Activated gamma-delta T cell (primary cell): ENCODE measurements at places on chromosomes 2 and 18.

DNA sequence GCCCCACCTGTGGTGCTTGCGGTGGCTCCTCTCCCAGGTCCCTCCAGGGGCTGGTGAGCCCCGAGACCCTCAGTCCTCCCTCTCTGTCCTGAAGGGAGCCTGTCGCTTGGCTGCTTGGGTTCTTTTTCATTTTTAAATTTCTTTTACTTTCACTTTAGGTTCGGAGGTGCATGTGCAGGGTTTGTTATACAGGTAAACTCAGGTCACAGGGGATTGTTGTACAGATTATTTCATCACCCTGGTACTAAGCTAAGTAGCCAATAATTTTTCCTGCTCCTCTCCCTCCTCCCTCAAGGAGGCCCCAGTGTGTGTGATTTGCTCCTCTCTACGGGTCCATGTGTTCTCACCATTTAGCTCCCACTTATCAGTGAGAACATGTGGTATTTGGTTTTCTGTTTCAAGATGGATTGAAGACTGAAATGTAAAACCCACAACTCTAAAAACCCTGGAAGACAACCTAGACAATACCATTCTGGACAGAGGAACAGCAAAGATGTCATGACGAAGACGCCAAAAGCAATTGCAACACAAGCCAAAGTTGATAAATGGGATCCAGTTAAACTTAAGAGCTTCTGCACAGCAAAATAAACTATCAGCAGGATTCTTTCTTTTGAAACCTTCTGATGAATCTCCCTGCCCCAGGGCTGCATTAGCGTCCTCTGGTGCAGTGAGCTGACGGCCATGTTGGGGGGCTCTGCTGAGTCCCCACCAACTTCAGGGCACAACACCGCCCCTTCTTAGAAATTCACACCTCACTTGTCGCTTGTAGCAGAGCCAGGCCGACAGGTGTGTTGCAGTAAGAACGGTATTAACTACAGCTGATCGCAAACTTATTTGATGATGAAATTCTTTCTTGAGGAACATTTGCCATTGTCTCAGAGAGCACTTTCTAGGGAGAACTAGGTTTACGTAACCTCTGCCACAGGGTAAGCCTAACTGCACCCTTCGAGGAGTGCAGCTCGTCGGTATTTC, 135.3 kb downstream of the ZNF236 start:
- no peak for DNase-seq

- no peak for DNase-seq
Measured at GRCh38 chr2:8252997-8253694, 428.7 kb upstream of the ID2 start.

DNA sequence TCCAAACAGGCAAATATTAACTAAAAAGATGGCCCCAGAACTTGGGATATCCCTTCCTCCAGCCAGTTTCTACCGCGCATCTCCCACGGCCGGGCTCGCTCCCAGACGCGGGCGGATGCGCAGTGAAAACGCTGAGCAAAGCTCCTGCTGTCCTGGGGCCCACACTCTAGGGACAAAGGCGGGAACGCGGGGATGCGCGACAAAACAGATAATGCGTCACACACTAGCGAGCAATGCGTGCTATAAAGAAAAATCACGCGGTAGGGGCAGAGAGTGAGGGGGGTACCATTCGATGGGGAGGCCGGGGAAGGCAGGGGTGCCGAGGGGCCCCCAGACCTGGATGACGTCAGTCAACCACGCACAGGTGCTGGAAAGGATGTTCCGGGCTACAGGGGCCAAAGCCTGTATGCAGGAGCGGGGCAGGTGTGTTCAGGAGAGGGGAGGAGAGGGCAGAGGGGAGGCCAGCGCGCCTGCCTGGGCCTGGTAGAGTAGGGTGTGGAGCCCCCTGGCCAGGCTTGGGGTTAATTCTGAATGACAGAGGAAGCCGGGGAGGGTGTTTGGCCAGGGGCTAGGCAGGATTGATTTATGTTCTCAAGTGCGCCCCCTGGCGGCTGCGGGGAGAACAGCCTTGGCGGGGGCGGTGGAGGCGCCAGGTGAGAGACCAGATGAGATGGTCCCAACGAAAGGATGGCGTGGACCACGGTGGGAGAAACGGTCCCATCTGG, 14.9 kb upstream of the ITM2C start:
- DNase-seq: no peak

DNA sequence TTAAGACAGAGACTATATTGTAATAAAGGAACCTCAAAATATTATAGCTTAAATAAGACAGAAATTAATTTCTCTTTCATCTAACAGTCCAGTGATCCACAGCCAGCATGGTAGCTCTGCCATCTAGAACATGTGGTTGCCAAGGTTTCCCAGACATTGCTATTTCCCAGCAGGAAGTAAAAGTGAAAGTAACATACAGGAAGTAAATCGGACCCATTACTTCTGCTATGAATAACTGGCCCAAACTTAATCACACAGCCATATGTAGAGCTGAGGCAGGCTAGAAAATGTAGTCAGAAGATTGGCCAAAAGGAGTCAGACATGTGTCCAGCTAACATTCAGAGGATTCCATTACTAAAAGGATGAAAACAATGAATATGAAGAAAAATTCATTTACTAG, 71.0 kb downstream of the NOL4 start:
- DNase-seq: no peak

DNA sequence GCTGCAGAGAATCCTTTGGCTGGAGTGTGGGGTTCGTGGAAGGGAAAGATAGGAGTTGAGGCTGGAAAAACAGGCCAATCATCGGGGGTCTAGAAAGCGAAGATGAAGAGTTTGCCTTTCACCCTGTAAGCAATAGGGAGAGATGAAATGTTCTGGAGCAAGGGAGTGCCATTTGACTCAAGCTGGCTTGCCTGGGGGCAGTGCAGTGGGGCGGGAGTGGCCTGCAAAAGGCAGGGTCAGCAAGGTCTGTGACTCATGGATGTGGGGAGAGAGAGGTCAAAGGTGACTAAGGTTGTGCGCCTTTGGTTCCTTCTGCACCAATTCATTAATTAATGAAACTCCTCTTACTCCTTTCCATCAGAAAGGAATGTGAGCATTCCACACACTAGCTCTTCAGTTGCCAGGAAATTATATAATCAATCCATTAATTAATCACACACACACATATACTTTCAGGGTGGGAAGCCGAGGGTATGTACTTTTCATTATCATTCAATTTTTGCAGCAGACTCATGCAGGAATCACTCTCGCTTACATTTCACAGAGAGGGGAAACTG, 227.6 kb downstream of the MYCN start:
- DNase-seq: no peak

DNA sequence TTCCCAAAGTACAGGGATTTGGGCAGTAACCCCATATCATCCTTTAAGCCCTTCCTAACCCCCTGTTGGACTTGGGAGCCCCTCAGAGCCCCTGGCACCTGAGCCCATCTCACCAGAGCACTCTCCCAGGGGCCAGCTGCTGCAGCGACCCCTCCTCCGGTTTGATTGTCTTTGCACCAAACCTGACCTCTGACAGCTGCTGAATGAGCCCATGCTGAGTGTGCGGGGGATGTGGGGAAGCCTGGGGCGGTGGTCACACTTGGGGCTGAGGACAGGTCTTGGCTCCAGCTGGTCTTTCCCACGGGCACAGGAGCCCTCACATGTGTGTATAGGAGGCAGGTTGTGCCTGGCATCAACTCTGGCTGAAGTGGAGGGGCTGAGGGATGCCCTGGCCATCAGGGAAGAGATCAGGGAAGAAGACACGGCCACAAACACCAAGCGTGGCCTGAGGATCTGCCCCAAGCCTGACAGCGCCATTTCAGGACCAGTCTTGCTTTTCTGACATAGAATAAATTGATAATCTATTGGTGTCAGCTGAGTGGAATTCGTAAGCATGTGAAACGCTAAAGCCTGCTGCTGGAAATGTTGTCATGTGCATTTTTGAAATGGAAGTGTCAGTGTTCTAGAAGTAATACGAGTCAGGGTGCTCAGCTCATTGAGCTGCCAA, 102.4 kb downstream of the ACKR3 start:
- DNase-seq: no peak

GRCh38 chr2:75527676-75528075, 33.1 kb downstream of the EVA1A start:
- no peak for DNase-seq

DNA sequence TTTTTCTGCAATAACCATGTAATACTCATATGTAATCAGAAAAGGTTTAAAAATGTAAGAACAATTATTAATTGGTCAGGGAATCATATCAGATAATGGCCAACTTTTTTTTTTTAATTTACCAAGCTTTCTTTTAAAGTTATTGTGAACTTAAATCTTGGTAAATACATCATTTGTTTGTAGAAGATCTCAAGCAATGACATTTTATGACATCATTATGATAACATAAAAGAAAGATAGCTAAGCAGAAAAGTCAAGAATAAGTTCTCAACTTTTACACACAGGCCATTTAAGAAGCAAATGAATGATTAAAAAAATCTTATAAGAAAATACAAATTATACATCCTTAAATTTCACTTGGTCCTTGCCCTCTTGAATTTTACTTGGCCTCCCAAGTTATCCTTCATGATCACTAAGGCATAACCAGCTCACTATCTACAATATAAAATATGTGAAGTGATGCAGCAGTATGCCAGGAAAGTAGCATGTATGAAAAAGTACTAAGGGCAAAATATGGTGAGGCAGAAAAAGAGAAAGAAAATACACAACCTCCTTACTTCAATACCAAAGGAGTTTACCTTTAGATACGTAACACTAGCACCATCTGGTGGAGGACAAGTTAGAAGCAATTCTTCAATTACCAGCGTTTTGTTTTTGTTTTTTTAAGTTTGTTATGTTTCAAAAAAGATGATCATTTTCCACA, 116.6 kb downstream of the SRBD1 start:
- DNase-seq: no peak

- no peak for DNase-seq
Measured at GRCh38 chr18:8480506-8481328, 128.5 kb upstream of the RAB12 start.

DNA sequence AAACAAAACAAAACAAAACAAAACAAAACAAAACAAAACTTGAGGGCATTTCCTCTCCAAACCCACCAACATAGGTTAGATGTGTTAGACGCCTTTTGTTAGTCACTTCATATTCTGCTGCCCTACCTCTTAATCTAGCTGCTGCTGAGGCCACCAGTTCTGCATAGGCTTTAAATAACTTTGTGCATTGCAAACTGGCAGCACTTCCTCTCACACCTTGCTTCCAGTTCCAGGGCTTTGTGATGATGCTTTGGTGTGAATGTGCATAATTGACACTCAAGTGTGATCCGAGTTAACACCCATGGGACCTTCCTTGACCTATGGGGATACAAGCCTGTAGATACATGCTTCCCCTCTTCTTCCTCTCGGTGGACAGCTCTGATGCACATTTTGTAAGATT, 2.3 kb upstream of the SERPINB11 start:
- no peak for DNase-seq

DNA sequence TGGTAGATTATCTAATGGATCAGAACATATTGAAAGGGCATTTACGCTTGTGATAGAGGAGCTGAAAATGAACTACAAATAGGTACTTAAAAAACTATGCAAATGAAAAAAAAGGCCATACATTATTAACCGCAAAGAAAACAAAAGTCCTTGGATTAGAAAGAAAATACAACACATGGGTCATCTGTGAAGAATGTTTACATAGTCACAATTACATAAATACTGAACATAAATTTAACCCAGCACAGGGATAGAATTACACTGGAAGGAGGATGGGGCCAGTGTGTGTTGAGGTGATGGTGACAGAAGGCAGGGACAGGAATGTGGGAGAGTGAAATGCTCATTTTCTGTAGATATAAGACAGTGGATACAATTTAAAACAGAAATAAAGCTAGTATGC, 6.6 kb downstream of the NTSR2 start:
- DNase-seq: no peak

GRCh38 chr2:74856004-74856578, 22.2 kb downstream of the HK2 start:
- no peak for DNase-seq

GRCh38 chr2:8659092-8659734, 22.6 kb upstream of the ID2 start:
- DNase-seq: no peak

- DNase-seq: no peak
Measured at GRCh38 chr2:228658998-228659397, 477.5 kb upstream of the SPHKAP start.

DNA sequence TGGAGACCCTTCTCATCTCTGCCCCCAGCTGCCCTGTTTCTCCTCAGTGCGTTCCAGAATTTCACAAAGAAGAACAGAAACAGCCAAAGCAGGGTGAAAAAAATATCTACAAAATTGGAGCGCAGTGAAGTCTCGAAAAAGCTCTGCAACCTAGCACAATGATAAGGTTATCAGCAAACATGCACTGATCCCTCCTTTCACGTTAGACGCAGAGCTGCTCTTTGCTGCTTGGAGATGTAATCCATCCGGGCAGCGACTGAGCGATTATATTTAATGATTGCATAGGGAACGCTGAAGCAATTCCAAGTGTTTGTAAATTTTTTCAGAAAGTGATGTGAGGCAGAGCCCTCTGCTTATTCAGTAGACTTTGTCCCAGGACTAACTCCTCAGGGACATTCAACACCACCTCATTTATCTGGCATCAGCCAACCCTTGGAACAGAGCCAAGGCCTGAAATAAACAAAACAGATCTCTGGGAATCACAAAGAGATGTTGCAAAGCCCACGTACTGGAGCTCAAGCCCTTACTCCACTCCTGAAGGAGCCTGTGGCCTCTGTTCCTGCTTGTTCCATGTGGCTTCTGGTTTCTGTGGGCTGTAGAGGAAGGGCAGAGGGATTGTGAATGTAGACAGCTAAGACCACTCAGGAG, 172.6 kb upstream of the BCL2L11 start:
- DNase-seq: no peak

GRCh38 chr2:68737711-68738110, 3.1 kb downstream of the ARHGAP25 start:
- DNase-seq: no peak
